ENCODE measurements at places on chromosomes 2 and 18. TPM values are rescaled to one million over a fixed set of nuclear protein-coding genes. Genes with fewer than 3 reads are reported as not detected.

ASB18 gene
- total RNA-seq = not detected

ANKRD44 gene
- total RNA-seq = 5.9 TPM

OSGEPL1 gene
- 12.0 TPM for total RNA-seq

DNA sequence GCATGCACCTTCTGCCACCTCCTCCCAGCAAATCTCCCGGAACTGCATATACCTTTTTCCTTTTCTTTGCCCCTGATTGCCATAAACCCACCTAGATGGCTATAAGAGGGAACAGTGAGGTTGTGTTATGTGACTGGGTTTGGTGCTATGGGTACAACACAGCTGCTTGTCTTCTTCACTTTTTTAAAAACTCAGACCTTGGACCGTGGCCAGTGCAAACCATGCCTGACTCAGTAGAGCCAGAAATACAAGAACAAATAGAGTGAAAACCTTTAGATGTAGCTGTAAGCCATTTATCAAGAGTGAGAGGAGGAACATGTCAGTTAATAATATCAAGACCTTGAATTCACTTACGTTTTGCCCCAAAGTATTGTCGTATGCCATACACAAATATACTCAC lies 267.4 kb upstream of the CHAC2 start:
- no peak for DNase-seq

- DNase-seq = no peak
These were observed 9.2 kb downstream of the ACOXL start for GRCh38 chr2:110741491-110741980.

PLEK gene
- not detected for total RNA-seq

All from MG63 (cell line).